NCI-H1105 treated with DMSO at 0.1 percent for 48 hours (cell line): ENCODE measurements at places on chromosomes 6 and 20.
A peak's percentile ranks its signal among the peaks of the same experiment; 100 is the strongest.

DNA sequence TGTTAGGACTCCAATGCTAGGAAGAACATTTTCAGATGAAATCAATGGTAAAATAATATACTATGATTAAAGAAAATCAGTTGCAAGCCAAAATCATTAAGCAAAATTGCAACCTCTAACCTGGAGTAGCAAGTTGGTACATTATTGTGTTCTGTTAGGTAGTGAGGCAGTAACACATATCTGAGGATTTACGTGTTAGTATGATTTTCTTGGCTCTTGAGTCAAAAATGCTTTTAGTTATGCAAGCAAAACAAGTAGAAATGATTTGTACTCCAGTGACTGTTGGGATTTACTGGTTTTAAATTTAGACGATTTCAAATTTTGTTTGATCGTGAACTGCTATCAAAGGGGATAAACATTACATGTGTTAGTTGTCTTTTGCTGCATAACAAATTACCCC is 293.0 kb upstream of the BTBD3 start:
- no peak for DNase-seq

DNA sequence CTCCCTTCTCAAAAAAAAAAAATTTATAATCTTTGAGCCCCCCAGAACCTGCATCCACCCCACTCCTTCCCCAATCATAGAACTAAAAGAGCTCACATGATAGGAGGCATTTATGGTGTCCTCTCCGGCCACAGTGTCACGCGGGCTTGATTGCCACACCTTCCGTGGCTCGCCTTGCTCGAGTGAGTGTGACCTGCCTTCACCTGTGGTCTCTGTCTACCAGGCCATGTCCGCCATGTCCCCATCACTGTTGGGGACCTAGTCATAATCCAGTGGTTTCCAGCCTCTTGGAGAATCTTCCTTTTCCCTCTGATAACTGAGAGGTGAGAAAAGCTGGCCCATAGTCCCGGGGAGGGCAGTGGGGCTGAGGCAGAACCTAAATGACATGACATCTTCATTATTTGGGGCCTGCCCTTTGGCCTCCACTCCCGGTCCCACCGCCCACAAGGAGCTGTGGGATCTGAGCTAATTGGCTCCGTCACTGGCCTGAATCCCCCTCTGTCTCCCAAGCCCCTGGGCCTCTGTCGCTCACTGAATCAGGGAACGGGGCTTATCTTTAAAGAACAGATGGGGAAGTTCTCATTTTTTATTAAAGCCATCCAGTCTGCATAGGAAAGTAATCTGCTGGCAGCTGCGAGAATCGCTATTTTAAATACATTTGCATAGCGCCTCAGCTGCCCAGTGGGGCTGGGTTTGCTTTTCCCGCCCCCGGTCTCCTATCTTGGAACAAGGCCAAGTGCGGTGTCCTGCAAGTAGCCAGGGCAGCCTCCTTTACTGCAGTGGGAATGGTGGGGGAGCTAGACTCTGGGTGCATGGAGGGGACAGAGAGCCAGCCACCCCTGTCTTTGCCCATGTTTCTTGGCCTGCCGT is 197.6 kb upstream of the PMEPA1 start:
- DNase-seq = no peak

GRCh38 chr20:47318027-47318585 is 38.4 kb downstream of the ZMYND8 start:
- no peak for DNase-seq

DNA sequence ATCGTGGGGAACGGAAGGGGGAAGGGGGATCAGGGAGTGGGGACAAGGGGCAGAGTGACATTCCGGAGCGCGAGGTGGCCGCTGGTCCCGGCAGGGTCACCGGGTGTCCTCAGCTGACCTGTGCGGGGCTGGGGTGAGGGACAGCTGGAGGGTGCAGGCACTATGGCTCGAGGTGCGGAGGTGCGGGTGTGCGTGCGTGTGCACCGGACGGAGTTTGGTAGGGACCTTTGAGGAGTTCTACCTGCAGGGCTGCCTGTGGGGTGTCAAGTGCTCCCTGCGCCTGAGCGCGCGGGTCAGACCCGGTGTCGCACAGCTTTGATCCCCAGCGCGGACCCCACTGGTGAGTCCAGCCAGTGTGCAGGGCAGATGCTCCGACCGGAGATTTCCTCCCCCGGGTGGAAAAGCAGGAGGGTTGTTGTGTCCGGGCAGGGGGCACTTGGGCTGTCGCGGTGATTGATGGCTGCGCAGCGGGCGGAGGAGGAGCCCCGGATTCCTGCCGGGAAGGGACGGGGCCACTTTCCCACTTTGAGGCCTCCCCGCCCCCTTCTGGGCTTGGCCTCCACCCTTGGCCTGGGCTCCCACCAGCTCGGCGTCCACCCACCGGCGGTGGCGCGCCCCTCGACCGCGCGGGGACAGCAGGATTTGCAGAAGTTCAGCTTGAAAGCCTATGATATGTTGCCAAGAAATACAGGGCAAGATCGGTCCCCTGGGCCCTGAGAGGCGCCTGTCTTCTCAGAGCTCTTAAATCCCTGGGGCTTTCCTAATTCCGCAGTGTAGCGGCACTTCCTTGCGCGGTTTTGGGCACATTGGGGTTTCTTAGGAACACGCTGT is 658 bp downstream of the RIN2 start:
- no peak for DNase-seq

GRCh38 chr20:58623579-58624473 is 27.3 kb upstream of the STX16 start:
- no peak for DNase-seq

DNA sequence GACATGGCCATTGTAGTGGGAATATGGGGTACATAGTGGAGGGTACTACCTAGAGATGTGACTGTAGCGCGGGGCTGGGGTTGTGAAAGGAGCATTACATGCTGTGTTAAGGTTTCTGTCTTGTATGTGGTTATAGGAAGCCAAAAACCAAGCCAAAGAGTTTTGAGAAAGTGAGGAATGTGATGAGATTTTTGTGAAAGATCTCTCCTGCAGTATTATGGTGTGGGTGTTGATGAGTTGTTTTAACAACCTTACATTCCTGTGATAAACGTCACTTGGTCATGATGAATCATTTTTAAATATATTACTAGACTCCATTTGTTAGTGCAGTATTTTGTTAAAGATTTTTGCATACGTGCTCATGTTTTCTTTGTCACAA is 48.9 kb downstream of the ZFAND3 start:
- no peak for DNase-seq

GRCh38 chr20:17431621-17432364 is 99.4 kb downstream of the BFSP1 start:
- DNase-seq = peak; percentile 64

- DNase-seq = no peak
Observed at GRCh38 chr6:138196122-138196738, 22.1 kb downstream of the PBOV1 start.

GRCh38 chr6:14333556-14334305 is 216.2 kb downstream of the CD83 start:
- DNase-seq = no peak

GRCh38 chr20:23605867-23606651 is at the start of gene CST9:
Gene CST9 (minus strand): TSS chr20:23605917. CDS start chr20:23605864, 53 bp downstream.
- DNase-seq = no peak

- no peak for DNase-seq
Observed at GRCh38 chr6:42302411-42302810, 84.8 kb upstream of the MRPS10 start.

GRCh38 chr6:36360241-36361054 is 23.8 kb upstream of the BNIP5 start:
- peak; percentile 76 for DNase-seq

DNA sequence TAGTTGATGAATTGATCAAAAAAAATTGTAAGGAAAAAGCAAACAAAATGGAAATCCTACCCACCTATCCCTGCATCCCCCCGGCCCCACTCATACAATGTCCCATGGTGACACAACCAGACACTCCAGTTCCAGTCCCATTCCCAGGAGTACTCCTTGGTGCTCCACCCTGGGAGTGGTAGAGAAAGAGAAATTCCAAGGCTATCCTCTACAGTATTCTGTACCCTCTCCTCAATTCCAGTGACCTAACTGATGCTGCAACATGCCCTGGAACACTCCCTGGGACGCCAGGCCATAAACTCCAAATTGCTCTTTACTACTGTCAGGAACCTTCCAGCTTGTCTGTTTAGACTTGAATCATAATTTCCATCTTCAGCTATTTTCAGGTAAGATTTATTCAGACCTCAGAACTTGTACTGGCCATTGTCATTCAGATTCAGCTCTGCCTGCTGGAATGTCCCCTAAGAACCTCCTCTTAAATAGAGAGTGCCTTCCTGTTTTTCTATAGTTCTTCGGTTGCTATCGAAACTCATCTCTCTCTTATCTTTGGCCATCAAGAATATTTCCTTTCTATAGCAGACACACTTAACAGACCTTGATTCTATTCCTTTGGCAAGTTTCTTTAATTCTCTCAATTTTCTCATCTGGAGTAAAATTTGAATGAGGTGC is 8.7 kb downstream of the GPX6 start:
- DNase-seq = no peak

DNA sequence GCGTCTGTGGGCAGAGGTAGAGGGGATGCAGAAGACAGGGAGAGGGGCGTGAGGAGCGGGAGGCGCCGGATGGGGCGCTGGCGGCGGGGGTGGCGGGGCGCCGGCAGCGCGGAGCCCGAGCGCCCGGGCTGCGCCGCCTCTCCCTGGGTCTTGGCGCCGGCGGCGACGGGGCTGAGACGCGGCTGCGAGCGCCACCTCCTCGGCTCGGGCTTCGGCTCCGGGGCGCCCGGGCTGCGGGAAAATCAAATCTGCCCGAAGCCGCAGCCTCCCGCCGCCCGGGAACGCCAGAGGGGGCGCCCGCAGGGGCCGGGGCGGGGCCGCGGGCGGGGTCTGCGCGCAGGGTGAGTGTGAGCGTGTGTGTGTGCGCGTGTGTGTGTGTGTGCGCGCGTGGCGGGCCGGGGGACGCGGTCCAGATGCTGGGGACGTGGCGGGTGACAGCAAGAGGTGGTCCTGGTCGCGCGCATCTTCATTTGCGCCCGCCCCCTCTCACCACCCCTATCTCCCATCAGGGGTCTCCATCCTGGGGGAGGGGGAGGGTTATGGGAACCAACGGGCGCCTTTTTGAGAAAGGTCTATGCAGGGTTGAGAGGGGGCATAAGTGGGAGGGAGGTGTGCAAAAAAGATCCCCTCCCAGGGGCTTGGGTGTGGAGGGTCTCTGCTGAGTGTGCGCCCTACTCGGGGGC is 646 bp upstream of the CPNE5 start:
- peak; percentile 39 for DNase-seq

DNA sequence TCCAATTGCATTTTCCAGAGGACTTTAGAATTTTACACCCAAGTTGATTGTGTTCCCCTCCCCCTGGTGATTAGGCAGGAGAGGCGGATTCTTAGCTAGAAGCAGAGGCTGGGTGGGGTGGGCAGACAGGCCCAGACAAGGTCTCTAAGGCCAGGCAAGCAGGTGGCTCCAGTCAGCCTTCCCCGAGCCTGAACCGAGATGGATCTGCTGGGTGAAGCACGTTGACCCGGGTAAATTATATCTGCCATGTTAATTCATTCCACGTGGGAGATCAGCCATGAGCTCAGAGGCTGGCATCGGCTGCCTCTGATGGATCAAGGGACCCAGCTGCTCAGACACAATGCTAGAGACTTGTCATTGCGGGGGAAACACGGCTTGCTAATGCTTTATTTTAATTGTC is 159.5 kb upstream of the MAFB start:
- DNase-seq = peak; percentile 94

DNA sequence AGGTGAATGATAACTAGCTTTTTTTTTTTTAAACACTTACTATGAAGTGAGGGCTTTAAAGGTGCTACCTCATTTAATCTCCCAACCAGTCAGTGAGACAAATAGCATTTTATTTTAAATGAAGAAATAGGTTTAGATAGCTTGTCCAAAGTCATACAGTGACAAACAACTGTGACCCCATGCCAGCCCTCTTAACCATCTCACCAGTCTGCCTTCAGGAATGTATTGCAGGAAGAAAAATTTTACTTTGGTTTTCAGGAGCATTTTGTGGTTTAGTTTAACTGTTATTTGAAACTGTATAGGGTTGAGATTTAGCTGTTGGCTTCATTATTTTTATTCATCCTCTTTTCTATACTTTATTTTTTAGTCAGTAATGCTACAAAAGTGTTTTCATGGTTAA is 18.6 kb downstream of the DSE start:
- no peak for DNase-seq
